Ovary (tissue), 10 donors: ENCODE measurements at places on chromosomes 7 and 10.

GRCh38 chr7:114273218-114273617 is 141.4 kb upstream of the FOXP2 start:
- DNase-seq = no peak

GRCh38 chr7:26444555-26444954 is 152.9 kb downstream of the SNX10 start:
- no peak for DNase-seq

- no peak for DNase-seq
Observed at GRCh38 chr10:317271-317769, 182.1 kb downstream of the ZMYND11 start.

- no peak for DNase-seq
Observed at GRCh38 chr10:110387617-110387982, 82.9 kb upstream of the SMNDC1 start.

GRCh38 chr7:134174795-134175261 is 47.7 kb downstream of the LRGUK start:
- no peak for DNase-seq

DNA sequence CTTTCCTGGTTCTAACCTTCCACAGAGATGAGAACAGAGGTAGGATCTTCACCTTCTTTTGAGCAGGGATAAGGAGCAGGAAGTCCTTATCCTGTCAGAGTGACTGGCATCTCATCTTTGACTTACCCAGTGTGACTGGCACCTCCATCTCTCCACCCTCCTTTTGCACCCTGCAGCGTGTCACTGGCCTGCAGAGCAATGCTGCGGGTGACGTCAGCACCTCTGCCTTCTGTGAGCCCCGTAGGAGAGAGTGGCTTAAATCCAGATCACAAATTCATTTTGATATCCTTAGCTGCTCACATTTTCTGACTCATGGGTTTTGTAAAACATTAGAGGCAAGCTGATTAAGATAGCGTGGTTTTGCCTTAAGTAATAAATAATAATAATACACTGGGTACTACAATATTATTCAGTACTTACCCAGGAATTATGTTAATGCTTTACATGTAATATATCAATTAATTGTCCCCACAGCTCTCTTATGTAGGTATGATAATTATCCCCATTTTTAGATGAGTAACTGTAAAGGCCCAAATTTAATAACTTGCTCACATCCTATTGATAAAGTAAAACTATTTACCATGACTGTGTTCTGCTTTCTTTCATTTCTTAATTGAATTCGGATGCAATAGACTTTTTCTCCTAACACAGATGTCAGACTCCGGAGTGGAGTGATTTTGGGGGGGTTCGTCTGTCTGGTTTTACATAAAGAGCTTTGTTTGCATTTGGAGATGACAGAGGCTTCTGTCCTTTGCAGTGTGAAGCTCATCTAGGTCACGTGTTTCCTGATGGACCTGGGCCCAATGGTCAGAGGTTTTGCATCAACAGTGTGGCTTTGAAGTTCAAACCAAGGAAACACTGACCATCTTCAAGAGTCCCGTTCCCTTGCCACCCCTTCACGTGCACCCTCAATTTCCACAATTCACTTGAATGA is 24.9 kb downstream of the MSRB2 start:
- DNase-seq = no peak

GRCh38 chr7:11120068-11120664 is 146.5 kb downstream of the PHF14 start:
- no peak for DNase-seq
